ENCODE measurements at places on chromosomes 6 and 20. TPM values are rescaled to one million over a fixed set of nuclear protein-coding genes. Genes with fewer than 3 reads are reported as not detected.

OVOL2 gene
- not detected for total RNA-seq

SGK1 gene
- 24.2 TPM for total RNA-seq

ROS1 gene
- total RNA-seq: 0.04 TPM

BFSP1 gene
- 2.3 TPM for total RNA-seq

MUC22 gene
- total RNA-seq: not detected

LY6G6F gene
- not detected for total RNA-seq

TCP11 gene
- total RNA-seq: 0.44 TPM

BPI gene
- 0.40 TPM for total RNA-seq

SAMD5 gene
- total RNA-seq: 2.2 TPM

ZBP1 gene
- total RNA-seq: 0.13 TPM

PROKR2 gene
- total RNA-seq: not detected

PBOV1 gene
- total RNA-seq: not detected

CD2AP gene
- total RNA-seq: 12.5 TPM

C20orf96 gene
- total RNA-seq: 2.9 TPM

RGS17 gene
- total RNA-seq: 0.53 TPM

DHX16 gene
- 18.6 TPM for total RNA-seq

PKIB gene
- 1.6 TPM for total RNA-seq

ATG5 gene
- total RNA-seq: 27.8 TPM

SOX4 gene
- 27.3 TPM for total RNA-seq

CRISP2 gene
- not detected for total RNA-seq
